ENCODE measurements at places on chromosomes 7 and 10.

GRCh38 chr7:100509231-100509630, 25.5 kb downstream of the NYAP1 start:
- DNase-seq = no peak

DNA sequence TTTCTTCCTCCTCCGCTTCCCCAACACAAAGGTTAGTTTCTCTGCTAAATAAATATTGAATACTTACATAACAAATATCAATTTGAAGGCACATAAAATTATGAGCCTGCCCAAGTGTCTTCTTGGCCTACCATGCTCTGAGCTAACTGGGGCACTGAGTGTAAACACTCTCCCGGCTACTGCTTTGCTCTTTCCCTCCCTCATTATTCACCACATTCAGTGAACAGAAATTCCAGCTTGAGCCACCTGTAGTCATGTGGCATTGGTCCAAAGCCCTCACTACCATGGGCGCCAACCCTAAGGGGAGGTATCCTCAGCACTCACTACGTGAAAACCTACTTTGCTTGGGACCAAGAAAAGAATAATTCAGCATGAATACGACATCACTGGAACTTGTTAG, 409.0 kb downstream of the KCNMA1 start:
- no peak for DNase-seq

DNA sequence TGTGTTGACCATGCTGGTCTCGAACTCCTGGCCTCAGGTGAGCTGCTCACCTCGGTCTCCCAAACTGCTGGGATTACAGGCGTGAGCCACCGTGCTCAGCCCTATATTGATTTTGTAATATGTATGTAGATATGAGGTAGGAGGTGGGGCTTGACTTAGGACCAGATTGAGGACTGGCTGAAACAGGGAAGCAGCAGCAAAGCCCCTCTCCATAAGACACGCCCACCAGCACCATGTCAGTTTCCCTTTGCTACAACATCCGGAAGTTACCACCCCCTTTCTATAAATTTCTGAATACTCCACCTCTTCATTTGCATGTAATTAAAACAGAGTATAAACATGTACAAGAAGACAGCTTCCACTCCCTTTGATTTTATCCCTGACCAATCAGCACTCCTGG, 47.9 kb upstream of the MYL10 start:
- no peak for DNase-seq

DNA sequence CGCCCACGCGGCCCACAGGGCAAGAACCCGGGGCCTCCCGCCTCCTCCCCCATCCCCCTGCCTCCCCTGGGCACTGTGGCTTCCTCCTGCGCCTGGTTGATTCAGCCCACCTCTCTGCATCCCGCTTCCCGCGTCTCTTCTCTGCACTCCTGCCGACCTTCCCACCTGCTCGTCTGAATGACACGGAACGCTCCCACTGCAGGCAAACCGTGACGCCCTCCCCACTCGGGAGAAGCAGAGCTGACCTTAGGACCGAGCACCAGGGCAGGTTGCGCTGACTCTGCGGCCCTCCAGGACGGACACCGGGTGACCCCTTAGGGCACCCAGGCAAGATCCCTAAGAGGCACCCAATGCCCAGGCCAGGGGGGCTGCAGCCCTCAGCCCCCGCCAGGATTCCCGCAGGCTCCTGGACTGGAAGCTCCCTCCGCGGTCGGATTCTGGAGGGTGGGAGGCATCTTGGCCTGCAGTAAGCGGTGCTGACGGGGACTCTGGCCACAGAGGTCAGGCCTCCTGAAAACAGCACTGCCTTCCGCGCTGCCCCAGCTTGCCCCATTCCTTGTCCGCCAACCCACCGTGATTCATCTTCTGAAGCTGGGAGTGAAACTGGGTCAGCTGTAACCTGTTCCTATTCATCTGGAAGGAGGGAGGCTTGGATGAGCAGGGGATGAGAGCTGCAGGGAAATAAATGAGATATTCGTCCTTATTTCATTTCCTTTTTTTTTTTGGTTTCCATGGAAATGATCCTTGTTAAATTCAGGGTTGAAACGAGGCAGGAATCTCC, 990 bp downstream of the CALML3 start:
- no peak for DNase-seq

All from D341Med (cell line).